ENCODE measurements at places on chromosomes 6 and 20.

DNA sequence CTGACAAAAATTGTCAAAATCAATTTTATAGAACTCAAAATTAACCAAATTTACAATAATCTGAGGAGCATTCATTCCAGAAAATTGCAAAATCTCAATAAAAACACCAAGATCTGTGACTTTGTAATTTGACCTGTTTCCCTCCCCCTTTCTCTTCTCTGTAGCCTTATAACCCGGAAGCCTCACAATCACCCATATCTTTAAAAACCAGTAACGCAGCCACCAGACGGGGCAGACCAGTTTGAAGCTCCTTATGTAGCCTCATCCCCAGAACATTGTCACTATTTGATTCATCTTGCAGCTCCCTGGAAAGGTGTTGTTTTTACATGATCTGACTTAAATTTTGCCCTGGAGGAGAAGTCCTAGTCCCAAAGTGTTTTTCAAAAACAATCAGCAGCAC lies 27.5 kb upstream of the TGM6 start:
- no peak for DNase-seq

- no peak for DNase-seq
Measured at GRCh38 chr6:42394881-42395620, 56.7 kb downstream of the TRERF1 start.

GRCh38 chr6:105402090-105402938 lies 568 bp downstream of the PREP start:
- no peak for DNase-seq

GRCh38 chr6:16437984-16438383 lies 199.6 kb downstream of the GMPR start:
- no peak for DNase-seq

DNA sequence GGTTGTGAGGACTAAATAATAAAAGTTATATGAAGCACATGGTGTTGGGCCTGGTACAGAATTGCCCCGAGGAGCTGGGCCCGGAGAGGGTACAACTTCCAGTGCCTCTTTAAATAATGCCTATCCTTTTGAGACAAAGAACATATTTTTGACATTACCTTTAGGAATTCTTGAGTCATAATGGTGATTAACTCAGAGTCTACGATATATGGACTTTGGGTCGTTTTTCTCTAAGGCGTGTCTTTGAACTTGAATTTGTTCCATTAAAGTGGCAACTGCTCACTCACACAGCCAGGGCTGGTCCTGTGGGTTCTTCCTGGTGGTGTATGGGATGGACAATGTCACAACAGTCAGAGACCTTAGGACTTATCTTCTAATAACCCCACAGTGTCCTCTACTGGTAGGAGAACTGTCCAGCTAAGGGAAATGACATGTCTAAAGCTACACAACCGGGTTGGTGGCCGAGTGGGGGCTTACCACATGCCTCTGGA lies 106.5 kb downstream of the CDC5L start:
- peak; percentile 43 for DNase-seq

- peak; percentile 76 for DNase-seq
Measured at GRCh38 chr6:56292505-56293181, 45.3 kb upstream of the COL21A1 start.

GRCh38 chr20:20036756-20037155 lies 15.5 kb downstream of the CRNKL1 start:
- no peak for DNase-seq

DNA sequence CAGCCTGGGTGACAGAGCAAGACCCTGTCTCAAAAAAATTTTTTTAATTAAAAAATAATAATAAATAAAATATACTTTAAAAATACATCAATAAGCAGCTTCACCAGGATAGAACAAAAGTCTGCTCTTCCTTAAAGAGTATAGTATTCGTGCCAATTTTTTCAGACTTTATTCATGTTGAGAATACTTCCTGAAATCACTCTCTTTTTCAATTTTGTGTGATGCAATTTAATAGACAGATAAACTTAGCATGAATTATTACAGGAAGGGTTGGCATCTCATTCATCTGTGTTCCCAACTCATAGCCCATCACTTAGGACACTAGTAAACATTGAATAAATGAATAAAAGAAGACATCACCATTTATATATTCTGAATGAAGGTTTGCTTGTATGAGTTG lies 52.4 kb downstream of the IPCEF1 start:
- no peak for DNase-seq

DNA sequence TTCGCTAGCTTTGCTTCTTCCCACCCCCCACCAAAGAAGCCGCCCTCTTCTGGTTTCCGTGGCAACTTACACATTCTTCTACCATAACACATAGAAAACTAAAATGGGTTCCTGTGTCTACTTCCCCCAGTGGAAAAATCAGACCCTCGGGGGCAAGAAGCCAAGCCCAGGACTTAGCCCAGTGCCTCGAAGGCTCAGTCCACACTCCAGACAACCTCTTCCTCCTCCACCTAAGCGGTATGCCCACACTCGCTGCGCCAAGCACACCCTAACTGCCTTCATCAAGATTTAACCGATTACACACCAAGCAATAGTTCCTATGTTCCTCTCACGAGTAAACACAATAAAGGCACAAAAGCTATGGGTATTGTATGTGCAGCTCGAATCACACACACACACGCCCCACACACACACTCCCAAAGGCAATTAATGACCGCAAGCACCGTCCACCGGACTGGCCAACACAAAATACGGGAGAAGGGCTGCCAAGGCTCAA lies 537 bp downstream of the PPIL4 start:
- DNase-seq: peak; percentile 30

GRCh38 chr20:46688151-46689081 lies 828 bp downstream of the TP53RK start:
- peak; percentile 70 for DNase-seq

DNA sequence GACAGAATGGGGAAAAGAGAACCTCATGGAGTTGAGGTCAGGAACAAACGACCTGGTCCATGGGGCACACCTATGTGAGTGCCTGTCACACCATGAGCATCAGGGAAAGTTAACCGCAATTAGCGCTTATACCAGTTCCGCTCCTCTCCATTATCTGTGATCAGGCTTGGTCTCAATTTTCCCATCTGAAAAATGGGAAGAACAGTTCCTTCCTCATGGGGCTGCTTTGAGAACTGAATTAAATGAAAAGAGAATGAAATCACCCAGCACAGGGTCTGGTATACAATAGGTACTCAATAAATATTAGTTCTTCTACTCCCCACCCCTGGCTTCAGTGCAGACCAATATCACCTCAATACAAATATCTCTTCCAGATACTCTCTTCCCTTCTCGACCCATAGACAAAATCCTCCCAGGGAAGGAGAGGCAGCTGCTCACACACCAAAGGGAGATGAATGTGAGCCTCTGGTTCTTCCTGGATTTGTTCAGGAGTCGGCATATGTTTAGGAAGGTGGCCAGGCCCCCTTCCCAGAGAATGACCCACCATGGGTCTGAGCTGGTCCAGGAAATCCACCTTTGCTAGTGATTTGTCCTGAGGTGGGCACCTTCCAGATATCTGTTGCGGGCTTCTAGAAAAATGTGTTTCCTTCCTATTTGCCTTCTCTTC lies 2.4 kb upstream of the PTGIS start:
- no peak for DNase-seq

- DNase-seq: peak; percentile 69
Measured at GRCh38 chr6:168035098-168035660, 37.7 kb downstream of the KIF25 start.

DNA sequence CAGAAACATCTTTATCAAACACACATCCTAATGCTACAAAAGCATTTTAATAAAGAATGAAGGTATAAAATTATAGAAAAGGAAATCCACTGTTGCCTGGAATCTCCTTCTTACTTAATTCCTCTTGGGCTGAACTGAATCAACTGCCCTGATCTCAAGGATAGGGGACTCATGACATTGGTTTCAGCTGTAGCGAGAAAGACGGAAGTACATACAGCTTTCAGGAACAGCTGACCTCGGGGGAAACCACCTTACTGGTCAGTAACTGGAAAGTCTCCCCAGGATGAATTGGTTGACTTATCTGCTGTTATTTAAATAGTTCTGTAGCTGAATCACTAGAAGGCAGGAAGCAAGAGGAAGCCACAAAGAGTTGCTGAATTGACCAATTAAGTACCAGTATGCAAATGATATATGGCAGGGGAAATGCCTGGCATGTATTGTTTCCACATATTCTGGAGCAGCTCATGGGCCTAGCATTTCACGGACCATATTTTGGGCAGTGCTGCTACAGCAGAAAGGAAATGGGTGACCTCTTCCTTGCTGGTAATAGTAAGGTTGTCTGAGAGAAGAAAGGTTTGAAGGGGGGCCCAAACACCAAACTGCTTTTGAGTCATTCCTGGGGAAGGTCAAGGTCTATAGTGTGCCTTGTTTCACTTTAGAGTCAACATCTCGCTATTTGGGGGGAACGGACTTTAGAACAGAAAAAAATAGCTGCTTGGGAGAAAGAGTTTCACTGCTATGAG lies 43.7 kb upstream of the MAP7 start:
- DNase-seq: no peak

DNA sequence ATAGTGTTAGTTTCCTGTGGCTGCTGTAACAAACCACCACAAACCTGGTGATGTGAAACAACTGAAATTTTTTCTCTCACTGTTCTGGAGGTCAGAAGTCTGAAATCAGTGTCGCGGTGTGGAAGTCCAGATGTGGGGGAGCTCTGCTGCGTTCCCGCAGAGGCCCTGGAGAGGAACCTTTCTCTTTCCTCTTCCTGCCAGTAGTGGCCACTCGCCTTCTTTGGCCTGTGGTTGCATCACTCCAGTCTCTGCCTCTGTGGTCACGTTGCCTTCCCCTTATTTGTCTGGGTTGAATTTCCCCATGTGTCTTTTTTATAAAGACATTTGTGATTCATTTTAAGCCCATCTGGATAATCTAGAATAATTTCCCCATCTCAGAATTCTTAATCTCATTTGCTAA lies 295.5 kb upstream of the FLRT3 start:
- DNase-seq: no peak

DNA sequence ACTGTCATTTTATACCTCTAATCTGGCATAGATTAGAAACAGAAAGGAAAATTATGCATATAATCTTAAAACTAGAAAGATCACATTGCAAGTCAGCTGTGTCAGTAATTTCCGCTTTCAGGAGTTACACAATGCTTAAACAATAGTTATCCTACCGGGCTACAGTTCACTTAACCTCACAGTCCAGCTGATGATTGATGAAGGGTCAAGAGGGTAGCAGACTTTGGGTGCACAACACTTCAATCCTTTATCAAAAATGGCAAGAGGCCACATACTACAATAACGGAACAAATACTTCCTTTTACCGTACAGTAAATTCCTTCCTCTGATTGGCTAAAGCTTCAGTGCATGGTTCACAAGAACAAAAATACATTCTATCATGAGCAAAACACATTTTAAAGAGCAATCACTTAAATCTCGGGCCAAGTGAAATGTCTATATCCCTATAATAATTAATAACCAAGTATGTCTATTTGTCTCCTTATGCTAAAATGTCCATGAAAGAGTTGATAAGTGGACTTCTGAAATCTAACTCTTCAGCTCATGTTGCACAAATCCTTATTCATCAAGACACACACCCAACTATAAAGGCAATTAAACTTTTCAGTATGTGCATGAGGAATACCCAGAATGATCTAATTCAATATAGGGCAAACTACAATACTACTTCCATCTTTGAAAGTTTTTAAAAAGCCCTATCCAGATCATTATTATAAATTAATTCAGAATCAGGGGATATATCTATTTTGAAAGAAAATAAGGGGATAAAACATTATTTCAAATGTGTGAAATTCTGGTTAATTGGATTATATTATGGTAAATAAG lies 76.8 kb downstream of the HIVEP2 start:
- no peak for DNase-seq

DNA sequence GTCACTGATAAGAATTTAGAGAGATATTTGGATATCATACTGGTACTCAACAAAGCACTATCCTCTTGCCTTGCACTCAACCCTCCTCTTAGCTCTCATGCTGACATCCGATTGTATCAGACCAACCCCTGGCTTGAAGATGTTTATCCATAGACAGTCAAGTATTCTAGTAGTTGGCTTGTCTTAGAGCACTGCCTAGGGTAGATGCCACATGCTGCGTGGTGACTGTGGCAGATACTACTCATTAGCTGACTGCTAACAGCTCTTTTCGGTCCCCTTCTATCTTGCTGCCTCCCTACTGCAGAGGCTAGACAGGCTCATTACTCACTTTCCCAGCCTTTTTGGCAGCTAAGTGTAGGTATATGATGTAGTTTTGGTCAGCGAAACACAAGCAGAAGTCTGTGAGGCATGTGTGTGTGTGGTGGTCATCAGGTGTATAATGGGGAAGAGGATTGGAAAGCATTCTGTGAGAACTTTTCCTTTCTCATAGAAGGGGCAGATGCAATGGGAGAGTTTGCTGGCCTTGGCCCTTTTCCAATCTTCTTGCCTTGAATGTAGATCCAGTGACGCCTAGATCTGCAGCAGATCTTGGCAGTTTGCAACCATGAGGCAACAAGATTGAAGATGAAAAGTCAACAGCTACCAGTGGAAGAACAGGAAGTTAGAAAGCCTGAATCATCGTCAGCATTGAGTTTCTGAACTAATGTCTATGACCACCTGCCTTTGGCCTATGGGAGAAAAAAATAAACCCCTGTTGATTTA lies 4.4 kb upstream of the IFNGR1 start:
- DNase-seq: no peak

DNA sequence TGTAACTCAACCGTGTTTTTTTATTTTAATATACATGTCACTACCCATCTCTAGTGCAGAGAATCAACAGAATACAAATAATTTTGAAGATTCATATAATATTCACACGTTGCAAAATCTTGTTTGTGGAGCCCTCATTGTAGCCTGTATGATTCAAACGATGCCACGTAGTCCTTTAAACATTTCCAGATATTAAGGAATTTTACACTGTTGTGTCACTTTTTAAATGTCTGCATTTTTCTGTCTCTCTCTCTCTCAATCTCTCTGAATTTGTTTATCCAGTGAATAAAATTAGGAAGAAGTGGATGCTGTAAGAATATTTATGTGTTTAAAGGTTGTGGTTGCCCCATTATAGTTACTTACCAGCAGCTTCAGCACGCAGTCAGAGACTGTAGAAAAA lies 262.0 kb downstream of the PAX1 start:
- no peak for DNase-seq

DNA sequence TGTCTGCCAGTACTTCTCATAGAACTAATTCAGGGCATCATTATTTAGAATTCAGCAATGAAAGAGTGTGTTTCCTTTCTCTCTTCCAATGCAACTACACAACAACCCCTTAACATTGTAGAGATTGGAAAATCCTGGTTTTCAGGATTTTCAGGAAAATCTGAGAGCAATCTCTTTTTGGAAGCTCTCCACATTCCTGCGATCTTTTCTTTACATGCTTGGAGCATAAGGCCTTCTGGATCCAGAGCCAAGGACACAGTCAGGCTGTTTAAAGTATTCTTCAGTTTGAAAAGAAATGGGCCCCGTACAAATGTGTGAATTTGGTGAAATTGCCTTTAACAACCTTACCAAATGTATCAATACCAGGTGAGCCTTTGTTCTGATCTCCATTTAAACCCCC lies 469.7 kb downstream of the PKHD1 start:
- DNase-seq: no peak

- DNase-seq: no peak
Measured at GRCh38 chr20:8670893-8671215, 398.0 kb upstream of the PLCB4 start.

- peak; percentile 82 for DNase-seq
Measured at GRCh38 chr6:140921366-140922226, 1211.1 kb upstream of the GJE1 start.
